ENCODE measurements at places on chromosomes 6 and 20. TPM values are rescaled to one million over a fixed set of nuclear protein-coding genes. Genes with fewer than 3 reads are reported as not detected.

Gene MMUT
- 26.6 TPM for total RNA-seq

Gene THBS2
- total RNA-seq: 0.04 TPM

Gene CDK19
- 26.2 TPM for total RNA-seq

Gene PACRG
- 2.4 TPM for total RNA-seq

Gene ULBP1
- total RNA-seq: 0.64 TPM

Data from progenitor cell of endocrine pancreas (in vitro differentiated cells).